ENCODE measurements at places on chromosomes 3 and 15. TPM values are rescaled to one million over a fixed set of nuclear protein-coding genes. Genes with fewer than 3 reads are reported as not detected.

GRCh38 chr3:115651599-115651998 lies 28.3 kb downstream of the GAP43 start:
- H3K27ac ChIP-seq, result no peak overlapping the region
- no peaks in the 10 kb centered on the region for H3K36me3 ChIP-seq
- DNase-seq, result no peak
- H3K27me3 ChIP-seq, result no peaks in the 10 kb centered on the region
- H3K4me1 ChIP-seq, result peaks cover 4% of the 10 kb centered on the region

Gene OIP5
- total RNA-seq, result 8.0 TPM

Gene PRR20G
- not detected for total RNA-seq

DNA sequence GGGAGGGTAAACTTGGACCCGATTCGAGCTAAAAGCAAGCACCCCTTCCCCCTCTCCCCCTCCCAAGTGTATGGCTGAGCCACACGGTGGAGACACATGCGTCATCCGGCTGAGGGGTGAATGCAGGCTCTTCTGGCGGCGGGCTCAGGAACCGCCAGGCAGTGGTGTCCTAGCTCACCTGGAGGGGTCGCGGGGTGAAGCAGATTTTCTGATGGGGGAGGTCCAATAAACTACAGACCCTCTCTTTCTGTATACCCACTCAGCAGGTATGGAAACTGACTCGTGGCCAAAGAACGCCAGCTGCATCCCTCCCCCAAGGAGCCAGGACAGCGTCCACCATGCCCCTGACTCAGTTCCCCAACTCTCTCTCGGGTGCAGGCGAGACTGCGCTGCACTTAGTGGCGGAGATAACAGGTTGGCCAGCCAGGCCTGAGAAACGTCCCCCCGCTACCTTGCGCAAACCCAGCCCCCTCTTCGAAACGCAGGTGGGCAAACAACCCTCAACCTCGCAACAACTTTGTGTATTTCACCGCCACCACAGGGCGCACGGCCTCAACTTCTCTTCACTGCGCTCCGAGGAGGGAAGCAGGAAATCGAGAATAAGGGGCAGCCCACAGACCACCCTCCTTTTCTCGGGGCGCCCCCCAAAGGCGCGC lies 1.3 kb downstream of the MAGI1 start:
- peak; percentile 60 for DNase-seq
- peaks cover 18% of the 10 kb centered on the region for H3K4me1 ChIP-seq
- H3K27ac ChIP-seq, result peak overlapping the region; percentile 95
- H3K36me3 ChIP-seq, result no peaks in the 10 kb centered on the region
- no peaks in the 10 kb centered on the region for H3K27me3 ChIP-seq
- H3K4me3 ChIP-seq, result peak overlapping the region; percentile 77

DNA sequence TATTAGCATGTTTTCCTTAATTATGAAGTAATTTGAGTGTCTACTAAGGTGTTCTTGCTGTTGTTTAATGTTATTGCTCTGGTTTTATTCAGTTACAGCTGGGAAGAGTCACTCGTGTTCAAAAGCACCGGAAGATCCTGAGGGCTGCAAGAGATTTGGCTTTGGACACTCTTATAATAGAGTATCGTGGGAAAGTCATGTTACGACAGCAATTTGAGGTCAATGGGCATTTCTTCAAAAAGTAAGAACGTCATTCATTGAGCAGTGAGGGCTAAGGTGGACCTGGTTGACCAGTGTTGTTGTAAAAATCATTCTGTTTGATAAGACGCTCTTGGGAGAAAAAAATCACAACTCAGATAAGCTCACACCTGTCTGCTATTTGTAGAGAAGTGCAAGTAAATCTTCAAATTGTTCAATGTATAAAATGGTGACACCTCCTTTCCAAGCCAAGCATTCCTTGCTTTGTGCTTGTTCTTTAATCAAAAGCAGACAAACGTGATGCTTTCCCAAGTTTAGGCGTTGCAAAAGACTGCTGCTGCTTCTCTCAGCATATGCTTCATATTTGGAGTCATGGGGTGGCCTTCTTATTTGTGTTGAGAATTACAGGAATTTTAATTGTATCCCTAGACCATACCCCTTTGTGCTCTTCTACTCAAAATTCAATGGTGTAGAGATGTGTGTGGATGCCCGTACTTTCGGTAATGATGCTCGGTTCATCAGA lies 44.2 kb downstream of the SETD5 start:
- no peak for DNase-seq
- peaks cover 86% of the 10 kb centered on the region for H3K36me3 ChIP-seq
- no peak overlapping the region for H3K4me3 ChIP-seq
- H3K4me1 ChIP-seq, result no peaks in the 10 kb centered on the region

DNA sequence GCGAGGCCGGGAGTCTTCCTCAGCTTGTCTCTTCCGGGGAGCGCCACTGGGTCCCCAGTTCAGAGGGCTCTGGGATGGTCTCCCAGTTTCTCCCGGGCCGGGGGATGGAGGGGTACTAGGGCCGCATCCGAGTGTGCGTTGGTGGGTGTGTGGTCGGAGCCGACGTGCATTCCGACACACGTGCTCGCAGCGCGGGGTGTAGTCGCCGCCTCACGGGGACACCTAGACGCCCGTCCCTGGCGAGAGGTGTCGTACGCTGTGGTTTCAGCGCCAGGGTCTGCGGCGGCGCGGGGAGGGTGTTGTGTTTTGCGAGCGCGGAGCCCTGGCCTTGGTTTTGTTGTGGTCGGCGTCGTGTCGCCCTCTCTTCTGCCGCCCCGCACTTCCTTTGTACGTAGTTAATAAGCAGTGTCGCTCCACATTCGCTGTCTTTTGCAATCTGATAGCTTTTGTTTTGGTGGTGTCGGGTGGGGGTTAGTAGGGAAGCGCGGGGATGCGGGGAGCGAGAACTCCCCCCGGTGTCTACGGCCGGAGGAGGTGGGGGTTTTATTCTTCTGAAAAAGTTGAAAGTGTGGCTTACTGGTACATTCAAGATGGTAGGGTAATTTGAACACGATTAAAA lies 2.2 kb downstream of the IGF1R start:
- H3K27ac ChIP-seq, result peak overlapping the region; percentile 37
- no peak for DNase-seq
- peaks cover 9% of the 10 kb centered on the region for H3K4me1 ChIP-seq
- H3K27me3 ChIP-seq, result no peaks in the 10 kb centered on the region

Gene ALDH1L1
- total RNA-seq, result 1.3 TPM

- no peak for DNase-seq
- peak overlapping the region; percentile 81 for H3K27ac ChIP-seq
- H3K4me1 ChIP-seq, result peaks cover 10% of the 10 kb centered on the region
- H3K36me3 ChIP-seq, result peaks cover 11% of the 10 kb centered on the region
Measured at GRCh38 chr15:74857082-74857655, 14.2 kb upstream of the ULK3 start.
